ENCODE measurements at places on chromosomes 6 and 20.

DNA sequence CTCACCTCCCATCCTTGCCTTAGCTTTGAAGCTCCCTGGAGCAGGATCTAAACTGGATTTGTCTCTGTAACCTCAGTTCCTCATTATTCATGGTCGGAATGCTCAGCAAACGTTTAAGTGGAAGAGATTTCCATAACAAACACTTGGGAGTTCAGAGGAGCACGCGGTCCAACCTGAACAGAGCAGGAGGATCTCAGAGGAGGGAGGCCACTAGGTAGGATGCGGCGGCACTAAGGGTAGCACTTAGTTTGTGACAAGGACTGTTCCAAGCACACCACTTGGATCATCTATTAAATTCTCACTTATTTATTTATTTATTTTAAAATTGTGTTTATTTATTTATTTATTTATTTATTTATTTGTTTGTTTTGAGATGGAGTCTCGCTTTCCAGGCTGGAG is 13.3 kb upstream of the CCN5 start:
- DNase-seq, result no peak

DNA sequence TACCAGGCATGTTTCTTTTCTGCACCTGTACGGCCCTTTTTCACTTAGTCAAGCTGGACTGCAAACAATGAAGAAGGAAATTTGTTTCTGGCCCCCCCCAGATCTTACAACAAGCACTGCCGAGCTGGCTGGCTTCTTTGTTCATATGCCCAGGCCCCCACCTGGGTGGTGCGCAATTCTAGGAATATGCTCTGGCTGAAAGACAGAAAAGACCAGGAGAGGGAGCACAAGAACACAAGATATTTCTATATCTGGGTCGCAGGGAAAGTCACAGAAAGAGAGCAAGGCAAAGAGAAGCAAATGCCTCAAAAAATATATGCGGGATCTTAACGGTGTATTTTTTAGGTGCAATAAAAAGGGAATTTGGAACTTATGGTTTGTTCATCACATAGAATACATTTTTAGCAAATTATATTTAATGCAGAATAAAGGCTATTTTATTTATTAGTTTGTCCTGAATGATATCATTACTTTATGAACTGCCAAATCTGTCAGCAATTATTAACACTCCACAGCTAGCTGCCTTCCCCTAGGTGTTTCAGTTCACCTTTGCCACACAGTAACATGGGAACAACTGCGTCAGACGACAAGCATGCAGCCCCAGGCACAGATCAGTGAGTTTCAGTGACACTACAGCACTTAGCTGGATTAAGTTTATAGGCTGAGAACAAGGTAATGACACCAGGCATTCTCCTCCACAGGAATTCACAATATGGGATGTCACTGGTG is 76.5 kb downstream of the GJA10 start:
- peak; percentile 1 for DNase-seq

- DNase-seq, result no peak
These were observed 164.3 kb downstream of the VEGFA start for GRCh38 chr6:43934183-43934802.

DNA sequence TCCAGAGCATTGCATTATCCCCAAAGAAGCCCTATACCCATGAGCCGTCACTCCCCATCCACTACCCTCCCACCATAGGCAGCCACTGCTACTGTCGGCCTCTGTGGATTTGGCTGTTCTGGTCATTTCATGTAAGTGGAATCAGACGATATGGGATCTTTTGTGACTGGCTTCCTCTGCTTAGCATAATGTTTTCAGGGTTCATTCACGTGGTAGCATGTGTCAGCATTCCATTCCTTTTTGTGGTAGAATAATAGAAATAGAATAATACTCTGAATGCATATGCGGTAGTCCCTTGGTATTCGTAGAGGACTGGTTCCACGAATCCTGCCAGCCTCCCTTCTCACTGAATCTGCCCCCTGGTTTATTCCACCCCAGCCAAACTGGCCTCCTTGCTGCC is 402.6 kb upstream of the SULF2 start:
- DNase-seq, result no peak

DNA sequence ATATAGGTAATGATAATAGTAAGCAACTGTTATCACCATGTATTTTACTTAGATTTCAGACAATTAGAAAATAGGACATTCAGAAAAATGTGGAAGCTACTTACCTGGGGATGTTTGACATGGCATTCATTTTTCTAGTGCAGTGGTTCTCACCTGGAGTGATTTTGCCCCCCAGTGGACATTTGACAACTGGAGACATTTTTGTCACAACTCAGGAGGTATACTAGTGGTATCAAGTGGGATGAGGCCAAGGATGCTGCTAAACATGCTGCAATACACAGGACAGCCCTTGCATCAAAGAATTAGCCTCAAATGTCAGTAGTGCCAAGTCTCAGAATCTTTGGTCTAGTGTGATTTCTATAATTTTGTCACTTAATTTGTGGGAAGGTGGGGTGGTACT is 36.1 kb downstream of the NUS1 start:
- DNase-seq, result no peak

DNA sequence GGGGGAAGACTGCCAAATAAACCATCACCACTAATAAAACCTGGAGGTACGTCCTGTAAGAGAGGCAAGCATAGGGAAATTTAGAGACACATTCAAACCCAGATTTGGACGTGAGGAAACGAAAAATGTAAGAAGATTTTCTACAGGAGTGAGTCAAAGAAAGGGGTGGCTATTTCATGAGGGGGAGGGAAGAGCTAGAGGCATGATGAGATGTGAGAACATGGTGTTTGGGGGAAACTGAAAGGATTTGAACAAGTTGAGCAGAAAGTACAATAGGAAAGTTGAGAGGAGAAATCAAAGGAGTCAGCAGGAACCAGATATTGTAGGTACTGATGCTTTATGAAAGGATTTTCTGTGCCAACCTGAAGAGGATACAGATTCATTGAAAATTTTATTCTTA is 179.1 kb upstream of the HS3ST5 start:
- DNase-seq, result no peak

GRCh38 chr20:63123331-63123741 is 92.6 kb downstream of the YTHDF1 start:
- no peak for DNase-seq

GRCh38 chr6:110786271-110786670 is 29.0 kb downstream of the CDK19 start:
- DNase-seq, result no peak

- no peak for DNase-seq
These were observed 148.2 kb downstream of the ERMARD start for GRCh38 chr6:169899481-169900145.

DNA sequence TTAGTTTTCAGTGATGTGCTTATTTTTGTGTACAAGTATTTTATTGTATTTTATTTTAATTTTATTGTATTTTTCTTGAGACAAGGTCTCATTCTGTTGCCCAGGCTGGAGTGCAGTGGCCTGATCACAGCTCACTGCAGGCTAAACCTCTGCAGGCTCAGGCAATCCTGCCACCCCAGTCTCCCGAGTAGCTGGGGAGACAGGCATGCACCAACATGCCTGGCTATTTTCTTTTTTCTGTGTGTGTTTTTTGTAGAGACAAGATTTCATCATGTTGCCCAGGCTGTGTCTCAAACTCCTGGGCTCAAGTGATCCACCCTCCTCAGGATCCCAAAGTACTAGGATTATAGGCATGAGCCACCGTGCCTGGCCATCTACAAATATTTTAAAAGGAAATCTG is 146.3 kb downstream of the MANEA start:
- no peak for DNase-seq

- no peak for DNase-seq
These were observed 36.7 kb upstream of the INSM1 start for GRCh38 chr20:20331156-20331555.

DNA sequence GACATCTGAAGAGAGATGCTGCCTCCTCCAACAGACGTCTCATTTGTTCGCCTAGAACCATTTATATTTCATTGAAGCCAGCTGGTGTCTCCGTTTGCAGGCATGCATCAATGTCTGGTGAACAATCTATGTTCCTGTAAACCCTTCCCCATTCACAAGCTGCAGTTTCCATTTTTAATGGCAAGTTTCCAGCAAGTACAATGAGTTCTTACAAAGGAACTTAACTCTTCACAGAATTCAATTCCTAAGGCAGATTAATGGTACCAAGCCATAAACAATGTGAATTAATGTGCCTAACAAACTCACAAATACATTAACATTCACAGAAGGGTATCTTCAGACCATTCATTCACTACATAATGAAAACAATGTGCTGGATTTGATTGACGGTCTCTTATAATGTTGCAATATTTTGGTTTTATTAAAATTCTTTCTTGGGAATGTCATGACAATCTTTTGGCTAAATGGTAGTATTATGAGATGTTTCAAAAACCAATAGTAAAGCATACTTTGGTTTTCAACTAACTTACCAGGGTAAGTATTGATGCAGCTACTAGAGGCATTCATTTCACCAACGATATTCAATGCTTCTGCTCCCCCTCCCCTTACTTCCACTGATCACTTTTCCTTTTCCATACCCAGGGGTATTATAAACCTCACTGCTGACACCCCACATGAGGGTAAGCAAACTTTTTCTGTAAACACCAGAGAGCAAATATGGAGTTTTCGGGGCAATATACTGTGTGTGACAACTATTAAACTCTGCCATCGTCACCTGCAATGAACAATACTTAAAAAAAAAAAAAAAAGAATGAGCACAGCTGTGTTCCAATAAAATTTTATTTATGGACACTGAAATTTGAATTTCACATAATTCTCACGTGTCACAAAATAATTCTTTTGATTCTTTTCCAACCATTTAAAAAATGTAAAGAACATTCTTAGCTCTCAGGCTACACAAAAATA is 4.2 kb downstream of the AKIRIN2 start:
- DNase-seq, result no peak

GRCh38 chr6:153103319-153103655 is 27.8 kb downstream of the RGS17 start:
- DNase-seq, result no peak

DNA sequence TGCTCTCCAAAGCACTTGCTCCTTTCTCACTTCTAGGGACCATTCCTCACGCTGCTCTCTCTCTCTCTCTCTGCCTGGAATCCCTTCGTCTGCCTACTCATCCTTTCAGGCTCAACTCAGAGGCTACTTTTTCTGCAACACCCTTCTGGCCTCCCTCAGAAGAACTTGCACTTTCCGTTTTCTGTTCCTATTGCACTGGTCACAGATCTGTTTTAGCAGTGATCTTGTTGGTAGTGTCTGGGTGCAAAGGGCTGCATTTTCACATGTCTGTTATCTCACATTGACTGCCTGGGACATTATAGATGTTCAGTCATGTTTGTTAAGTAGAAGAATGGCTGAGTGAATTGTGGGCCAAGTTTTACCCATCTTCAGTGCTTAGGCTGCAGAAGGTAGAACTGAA is 63.5 kb downstream of the RIN2 start:
- DNase-seq, result no peak

DNA sequence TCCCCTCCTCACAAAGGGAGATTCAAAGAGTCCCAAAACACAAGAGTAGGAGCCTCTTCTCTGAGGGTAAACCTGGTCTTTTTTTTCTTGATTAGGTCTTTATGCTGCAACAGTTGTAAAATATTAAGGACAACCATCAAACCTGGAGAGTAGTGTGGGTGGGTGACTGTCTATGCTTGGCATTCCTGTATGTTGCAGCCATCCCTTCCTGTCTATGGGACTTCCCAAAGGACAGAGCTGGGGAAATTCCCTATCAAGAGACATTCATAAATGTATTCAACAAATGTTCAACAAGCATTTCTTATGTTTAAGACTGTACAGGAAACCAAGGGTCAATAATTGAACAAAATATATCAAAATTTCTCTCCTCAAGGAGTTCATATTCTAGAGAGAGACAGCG is 5.5 kb downstream of the BTN2A2 start:
- DNase-seq, result no peak

- DNase-seq, result no peak
These were observed 81.3 kb downstream of the HMGCLL1 start for GRCh38 chr6:55497694-55498093.

DNA sequence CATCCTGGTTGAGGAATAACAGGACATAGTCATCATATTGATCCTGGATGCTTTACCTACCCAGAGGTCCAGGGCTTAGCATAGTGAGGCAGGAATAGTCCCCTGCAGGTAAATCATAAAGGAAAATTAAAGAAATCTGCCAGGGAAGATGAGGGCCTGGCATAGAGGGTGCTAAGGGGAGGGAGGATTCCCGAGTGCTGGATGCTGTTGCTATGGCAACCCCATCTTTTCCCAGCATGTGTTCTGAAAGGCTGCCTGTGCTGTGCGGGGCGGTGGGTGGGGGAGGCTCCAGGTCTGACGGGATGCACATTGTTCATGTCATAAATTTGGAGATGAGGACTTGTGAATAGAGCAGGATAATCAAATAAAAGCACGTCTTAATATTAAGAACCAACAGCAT is 212.6 kb upstream of the PCSK2 start:
- DNase-seq, result no peak

- DNase-seq, result no peak
These were observed 53.9 kb downstream of the SNAI1 start for GRCh38 chr20:50036703-50037102.

- DNase-seq, result no peak
These were observed 8.0 kb downstream of the HTR1B start for GRCh38 chr6:77455271-77455670.

DNA sequence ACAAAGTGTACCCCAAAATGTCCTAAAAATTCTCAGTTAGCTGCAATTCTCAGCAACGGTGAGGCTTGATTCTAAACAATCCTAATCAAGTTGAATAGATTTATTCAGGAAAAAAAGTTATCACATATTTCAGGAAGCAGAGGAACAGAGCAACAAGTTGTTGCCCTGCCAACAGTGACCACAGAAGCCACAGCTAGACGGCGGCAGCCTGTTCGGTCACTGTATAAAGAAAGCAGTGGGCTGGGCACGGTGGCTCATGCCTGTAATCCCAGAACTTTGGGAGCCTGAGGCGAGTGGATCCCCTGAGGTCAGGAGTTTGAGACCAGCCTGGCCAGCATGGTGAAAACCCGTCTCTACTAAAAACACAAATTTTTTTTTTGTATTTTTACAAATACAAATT is 171.2 kb upstream of the BMP5 start:
- DNase-seq, result peak; percentile 7

DNA sequence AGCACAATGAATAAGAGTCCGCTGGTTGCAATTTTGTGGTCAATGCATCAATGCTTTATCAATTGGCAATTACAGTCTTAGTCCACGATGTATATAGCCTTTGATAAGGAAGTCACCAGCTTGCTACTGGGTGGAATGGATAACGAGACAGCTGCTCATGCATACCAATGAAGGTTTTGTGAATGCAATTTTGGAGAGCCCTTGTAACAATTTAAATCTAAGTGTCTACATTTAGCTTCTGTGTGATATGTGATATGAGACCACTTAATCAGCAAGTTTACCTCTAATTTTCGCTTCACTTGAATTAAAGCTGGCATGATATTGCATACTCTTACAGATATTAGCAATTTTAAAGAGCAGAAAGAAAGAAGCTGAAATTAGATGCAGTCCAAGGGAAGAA is 543.9 kb downstream of the RNF144B start:
- no peak for DNase-seq
